ENCODE measurements at places on chromosomes 6 and 20.

DNA sequence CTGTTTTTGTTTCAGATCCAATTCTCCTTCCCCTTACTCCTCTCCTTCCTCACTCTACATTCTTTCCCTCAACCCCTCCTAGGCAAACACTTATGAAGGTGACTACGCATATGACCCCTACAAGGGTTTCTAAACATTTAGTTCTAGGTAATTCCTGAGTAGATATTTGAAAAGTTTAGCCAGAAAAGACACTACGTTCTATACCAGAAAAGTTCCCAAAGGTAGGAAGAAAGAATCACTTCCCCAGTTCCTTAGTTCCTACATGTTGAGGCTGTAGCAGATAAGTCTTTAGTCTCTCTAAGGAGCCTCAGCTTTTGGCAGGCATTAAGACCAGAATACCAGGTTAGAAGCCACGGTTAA is 11.6 kb downstream of the POU3F2 start:
- H3K4me3 ChIP-seq, result no peak overlapping the region
- no peaks in the 10 kb centered on the region for H3K36me3 ChIP-seq

DNA sequence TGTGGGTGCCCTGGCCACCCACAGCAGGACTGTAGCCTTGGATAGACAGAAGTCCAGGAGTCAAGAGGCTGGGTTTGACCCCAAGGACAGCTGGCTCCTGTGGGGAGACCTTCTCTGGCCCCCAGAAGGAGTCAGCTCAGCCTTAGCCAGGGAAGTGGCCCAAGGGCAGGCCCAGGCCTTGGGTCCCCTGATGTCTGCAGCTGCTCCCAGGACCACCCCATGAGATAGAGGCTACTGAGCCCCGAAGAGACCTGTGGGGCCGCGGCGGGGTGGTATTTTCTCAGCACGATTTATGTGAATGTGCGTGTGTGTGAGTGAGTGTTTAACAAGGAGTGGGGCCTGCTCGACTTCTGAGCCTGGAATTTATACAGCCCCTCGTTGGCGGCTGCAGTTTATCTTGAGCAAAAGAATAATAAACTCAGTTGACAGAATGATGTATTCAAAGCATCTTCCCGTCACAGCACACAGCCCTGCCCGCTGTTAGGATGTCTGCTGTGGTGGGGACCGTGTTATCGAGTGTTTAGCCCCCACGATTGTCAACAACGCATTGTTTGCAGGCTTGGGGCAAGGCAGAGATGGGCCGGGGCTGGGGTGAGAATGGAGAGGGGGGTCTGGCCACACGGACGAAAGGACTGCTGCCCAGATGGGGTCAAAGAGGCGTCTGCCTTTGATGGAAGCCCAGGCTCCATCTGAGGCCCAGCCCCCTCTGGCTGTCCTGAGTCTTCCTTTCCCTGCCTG is 163.3 kb downstream of the VEGFA start:
- no peak for DNase-seq
- no peak overlapping the region for H3K27ac ChIP-seq
- H3K36me3 ChIP-seq, result no peaks in the 10 kb centered on the region
- no peak overlapping the region for H3K4me3 ChIP-seq
- no peaks in the 10 kb centered on the region for H3K27me3 ChIP-seq

- H3K27me3 ChIP-seq, result no peaks in the 10 kb centered on the region
- DNase-seq, result no peak
- no peaks in the 10 kb centered on the region for H3K36me3 ChIP-seq
- peaks cover 10% of the 10 kb centered on the region for H3K4me1 ChIP-seq
- H3K4me3 ChIP-seq, result no peak overlapping the region
Measured at GRCh38 chr6:125808060-125808459, 17.3 kb downstream of the NCOA7 start.

DNA sequence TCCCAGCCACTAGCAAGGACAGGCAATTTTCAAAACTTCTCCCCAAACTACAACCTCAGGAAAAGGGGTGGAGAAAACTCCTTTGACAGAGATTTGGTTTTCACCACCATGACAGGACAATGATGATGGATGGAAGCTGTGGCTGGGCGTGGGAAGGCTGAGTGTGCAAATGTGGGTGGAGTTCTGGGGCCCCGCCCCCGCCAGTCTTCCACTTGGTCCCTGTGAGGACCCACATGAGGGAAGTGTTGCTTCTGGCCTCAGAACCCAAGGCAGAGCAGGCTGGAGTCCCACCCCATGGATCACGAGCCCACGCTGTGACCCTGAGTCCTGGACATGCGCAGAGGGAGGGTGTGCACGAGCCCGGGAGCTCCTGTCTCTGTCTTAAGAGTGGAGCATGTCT is 21.5 kb upstream of the MRGBP start:
- no peak overlapping the region for H3K4me3 ChIP-seq
- no peak for DNase-seq
- peaks cover 67% of the 10 kb centered on the region for H3K4me1 ChIP-seq
- peak overlapping the region; percentile 94 for H3K27ac ChIP-seq

- no peak overlapping the region for H3K27ac ChIP-seq
- DNase-seq, result no peak
- H3K4me1 ChIP-seq, result no peaks in the 10 kb centered on the region
- H3K36me3 ChIP-seq, result no peaks in the 10 kb centered on the region
- no peak overlapping the region for H3K4me3 ChIP-seq
- H3K27me3 ChIP-seq, result no peaks in the 10 kb centered on the region
Measured at GRCh38 chr6:13641315-13641714, 26.2 kb downstream of the NOL7 start.

DNA sequence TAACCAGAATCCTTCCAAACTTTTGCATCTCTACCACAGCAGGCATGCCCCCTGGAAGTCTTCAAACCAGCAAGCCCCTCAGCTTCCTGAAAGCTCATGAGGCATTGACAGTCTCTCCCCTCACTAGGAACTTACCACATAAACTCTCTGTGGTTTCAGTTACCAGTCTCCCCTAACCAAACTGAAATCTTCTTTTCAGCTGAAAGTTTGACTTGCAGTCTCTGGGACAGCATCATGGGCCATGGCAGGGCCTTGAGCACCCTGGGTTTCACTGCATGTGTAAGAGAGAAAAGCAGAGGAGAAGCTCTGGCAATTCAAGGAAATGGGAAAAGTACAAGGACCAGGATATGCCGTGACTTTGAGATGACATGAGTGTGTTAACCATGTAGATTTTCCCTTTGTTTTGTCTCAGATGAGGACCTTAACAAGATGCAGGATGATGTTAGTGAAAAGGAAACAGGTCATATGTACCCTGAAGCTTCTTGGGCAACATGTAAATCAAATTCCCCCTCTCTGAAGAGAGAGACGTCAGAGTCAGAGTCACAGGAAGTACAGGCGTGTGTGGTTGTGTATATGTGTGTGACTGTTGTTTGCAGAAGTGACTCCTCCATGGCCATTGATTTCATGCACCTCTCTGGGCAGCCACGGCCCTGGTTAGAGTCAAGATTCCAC is 106.3 kb downstream of the TNFRSF21 start:
- H3K27me3 ChIP-seq, result no peaks in the 10 kb centered on the region
- H3K4me1 ChIP-seq, result peaks cover 9% of the 10 kb centered on the region
- H3K36me3 ChIP-seq, result no peaks in the 10 kb centered on the region
- no peak overlapping the region for H3K4me3 ChIP-seq
- no peak for DNase-seq

DNA sequence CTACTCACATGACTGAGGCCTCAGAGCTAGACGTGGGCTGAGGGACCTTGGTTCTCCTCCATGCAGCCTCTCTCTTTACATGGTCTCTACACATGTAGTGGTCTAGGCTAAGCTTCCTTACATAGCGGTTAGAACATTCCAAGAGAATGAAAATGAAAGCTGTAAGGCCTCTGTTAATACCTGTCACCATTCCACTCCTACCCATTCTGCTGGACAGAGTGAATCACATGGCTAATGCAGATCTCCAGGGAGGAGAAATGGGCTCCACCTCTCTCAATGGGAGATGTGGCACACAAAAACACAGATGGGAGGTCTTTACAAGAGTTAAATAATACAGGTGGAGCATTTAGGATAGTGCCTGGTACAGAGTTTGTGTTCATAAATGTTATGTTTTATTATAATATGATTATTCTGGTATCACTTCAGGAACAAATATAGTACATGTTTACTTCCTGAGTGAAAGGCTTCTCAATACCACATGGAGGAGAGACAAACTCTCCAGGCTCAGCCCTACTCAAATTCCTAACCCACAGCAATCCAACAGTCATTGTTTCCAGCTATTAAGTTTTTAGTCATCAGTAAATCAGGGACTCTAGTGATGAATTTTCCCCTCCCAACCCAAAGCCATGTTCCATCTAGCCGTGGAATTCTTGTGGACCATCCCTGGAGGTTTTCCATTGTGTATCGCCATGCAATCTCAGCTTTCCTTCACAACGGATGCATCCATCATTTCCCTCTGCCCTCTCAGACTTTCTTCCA is 57.9 kb downstream of the ISM1 start:
- no peaks in the 10 kb centered on the region for H3K27me3 ChIP-seq
- H3K36me3 ChIP-seq, result no peaks in the 10 kb centered on the region
- H3K4me3 ChIP-seq, result no peak overlapping the region

Data from T-cell (primary cell).